ENCODE measurements at places on chromosomes 6 and 20. TPM values are rescaled to one million over a fixed set of nuclear protein-coding genes. Genes with fewer than 3 reads are reported as not detected.

DNA sequence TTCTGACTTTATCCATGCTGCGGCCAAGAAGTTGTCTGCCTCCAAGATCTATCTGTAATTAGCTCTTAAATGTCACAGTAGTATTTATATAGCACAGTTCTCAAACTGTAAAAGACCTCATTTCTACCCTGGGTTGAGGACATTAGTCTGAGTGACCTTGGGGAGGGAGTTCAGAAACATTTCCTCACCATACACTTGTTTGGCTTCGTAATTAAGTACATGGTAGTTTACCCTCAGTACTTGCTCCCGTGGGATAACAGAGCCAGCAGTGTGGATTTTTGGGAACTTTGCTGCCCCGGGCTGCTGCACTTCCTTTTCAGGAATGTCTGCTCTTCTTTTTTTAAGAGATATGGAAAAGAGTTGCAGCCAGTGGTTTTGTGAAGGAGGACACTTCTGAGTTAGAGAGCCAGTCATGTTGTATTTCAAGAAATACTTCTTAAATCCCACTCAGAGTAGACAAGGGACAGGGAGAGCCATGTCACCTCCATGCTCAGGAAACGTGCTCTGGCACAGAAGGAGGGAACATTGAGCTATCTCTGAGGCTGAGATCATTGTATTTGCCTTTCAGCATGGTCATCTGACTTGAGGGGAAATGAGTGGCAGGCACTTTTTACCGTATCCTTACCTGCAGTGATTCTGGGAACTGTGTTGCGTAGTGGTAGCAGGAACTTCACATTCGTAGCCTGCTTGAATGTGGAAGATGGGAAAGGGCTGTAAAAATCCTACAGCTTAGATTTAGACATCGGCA is 33.6 kb downstream of the RPRD1B start:
- peaks cover 5% of the 10 kb centered on the region for H3K4me1 ChIP-seq
- H3K27ac ChIP-seq = no peak overlapping the region
- peaks cover 8% of the 10 kb centered on the region for H3K36me3 ChIP-seq
- H3K4me3 ChIP-seq = no peak overlapping the region
- no peak for DNase-seq

DNA sequence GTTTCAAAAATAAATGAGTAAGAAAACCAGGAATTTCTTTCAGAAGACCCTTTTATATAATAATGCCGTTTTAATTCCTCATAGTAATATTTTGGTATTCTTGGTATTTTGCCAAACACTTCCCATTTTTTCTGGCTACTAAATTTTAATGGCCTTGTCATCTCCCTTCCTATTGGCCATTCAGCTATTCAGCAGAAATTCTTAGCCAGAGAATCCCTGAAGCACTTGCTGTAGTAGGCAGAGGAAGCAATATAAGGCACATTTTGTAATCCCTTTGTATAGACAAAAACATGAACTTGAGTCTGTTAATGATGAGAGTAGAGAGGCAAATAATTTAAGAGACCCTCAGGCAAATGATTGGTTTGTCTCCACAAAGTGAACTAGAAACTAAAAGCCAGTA is 118.4 kb upstream of the LAMP5 start:
- no peak overlapping the region for H3K4me3 ChIP-seq
- no peak overlapping the region for H3K27ac ChIP-seq
- H3K4me1 ChIP-seq = no peaks in the 10 kb centered on the region

DNA sequence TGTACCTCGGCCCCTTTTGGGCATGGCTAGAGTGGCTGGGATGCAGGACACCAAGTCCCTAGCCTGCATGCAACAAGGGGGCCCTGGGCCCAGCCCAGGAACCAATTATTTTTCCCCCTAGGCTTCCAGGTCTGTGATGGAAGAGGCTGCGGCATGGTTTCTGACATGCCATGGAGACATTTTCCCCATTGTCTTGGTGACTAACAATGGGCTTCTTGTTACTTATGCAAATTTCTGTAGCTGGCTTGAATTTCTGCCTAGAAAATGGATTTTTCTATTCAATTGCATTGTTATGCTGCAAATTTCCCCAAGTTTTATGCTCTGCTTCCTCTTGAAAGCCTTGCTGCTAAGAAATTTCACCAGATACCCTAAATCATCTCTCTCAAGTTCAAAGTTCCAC is 1269.6 kb upstream of the CITED2 start:
- H3K4me1 ChIP-seq = no peaks in the 10 kb centered on the region
- H3K27ac ChIP-seq = no peak overlapping the region
- H3K36me3 ChIP-seq = no peaks in the 10 kb centered on the region

GRCh38 chr6:116387374-116387773 is 16.6 kb downstream of the DSE start:
- no peaks in the 10 kb centered on the region for H3K27me3 ChIP-seq
- H3K27ac ChIP-seq = no peak overlapping the region
- H3K4me1 ChIP-seq = peaks cover 6% of the 10 kb centered on the region
- H3K4me3 ChIP-seq = no peak overlapping the region
- no peaks in the 10 kb centered on the region for H3K36me3 ChIP-seq

The SMOC2 gene
- 0.44 TPM for total RNA-seq

GRCh38 chr20:57584768-57585461 is 24.0 kb downstream of the PCK1 start:
- H3K4me3 ChIP-seq = no peak overlapping the region
- DNase-seq = no peak
- H3K27me3 ChIP-seq = peaks cover 11% of the 10 kb centered on the region
- H3K36me3 ChIP-seq = no peaks in the 10 kb centered on the region

DNA sequence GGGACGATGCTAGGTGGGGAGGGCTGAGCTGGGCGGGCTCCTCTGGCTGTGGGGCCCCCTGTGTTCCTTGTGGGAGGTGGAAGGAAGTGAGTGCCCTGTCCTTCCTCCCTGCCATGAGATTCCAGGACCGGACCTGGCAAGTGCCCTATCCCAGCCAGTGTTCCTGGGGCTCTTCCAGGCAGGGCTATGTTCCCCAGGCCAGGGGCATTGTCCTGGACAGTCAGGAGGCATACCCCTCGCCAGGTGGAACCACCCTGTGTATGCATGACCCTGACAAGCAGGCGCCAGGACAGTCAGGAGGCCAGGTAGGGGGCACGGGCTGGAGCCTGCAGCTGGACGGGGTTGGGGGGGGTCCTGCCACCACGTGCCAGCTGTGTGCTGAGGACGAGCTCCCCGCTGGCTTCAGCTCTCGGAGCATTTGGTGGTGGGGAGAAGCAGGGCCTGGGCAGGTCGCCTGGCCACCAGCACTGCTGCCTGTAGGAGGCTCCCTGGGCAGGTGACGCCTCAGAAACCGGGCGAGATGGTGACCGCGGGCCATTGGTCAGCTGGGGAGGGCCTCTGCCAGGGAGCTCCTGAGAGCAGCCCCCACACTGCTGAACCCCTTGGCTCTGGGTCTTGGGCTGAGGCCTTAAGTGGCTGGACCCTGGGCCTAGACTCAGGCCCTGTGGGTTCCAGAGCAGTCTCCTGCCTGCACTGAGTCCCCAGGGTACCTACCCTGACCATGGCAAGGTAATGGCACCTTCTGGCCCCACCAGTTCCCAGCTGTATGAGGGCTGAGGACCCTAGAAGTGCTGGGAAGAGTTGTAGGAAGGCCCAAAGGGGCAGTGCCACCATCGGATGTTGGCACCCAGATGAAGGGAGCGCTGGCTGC is 694 bp downstream of the SLC17A9 start:
- H3K27me3 ChIP-seq = peaks cover 7% of the 10 kb centered on the region
- H3K4me3 ChIP-seq = no peak overlapping the region
- peaks cover 1% of the 10 kb centered on the region for H3K4me1 ChIP-seq
- peak; percentile 18 for DNase-seq
- H3K36me3 ChIP-seq = peaks cover 12% of the 10 kb centered on the region

The PXDC1 gene
- 7.5 TPM for total RNA-seq

The MOG gene
- total RNA-seq = not detected
